ENCODE measurements at places on chromosomes 3 and 15.

- peak; percentile 35 for DNase-seq
Measured at GRCh38 chr3:46959161-46959511, 17.4 kb downstream of the CCDC12 start.

DNA sequence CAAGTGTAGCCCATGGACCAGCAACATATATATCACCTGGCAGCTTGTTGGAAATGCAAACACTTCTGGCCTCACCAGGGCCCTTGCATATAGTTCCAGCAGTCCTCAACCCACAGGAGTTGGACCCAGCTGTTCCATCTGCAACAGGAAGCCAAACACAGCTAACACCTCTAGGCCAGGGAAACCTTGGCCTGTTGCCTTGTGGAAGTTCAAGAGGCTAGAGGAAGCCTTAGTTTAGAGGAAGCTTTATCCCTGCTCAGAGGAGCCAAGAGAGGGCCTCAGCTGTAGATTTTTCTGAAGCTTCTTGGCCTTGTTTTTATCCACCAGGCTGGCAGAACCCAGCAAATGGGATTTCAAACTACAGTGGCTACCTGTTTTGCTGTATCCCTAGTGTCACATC is 11.4 kb downstream of the FHIT start:
- no peak for DNase-seq

- DNase-seq, result no peak
Measured at GRCh38 chr3:74055061-74055460, 430.3 kb upstream of the PDZRN3 start.

GRCh38 chr15:45185069-45185779 is 2.5 kb downstream of the SHF start:
- DNase-seq, result no peak

DNA sequence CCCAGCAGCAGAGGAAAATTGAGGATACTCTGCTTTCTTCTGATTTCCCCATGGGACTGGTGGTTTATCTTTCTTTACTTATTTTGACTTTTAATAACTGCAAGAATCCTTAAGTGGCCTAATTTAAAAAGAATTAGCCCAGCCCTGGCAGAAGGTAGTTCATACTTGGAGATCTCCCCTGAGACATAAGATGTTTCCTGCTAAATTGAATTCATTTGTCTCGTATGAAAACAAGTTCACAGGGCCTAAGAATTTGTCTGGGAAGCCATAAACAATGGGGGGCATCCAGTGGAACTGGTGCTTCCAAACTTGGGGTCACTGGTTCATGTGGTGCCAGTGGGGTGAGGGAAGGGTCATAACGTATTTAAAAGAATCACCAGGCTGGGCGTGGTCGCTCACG is 283.1 kb upstream of the RASGRP1 start:
- DNase-seq, result no peak

GRCh38 chr3:185631508-185632206 is 45.6 kb downstream of the SENP2 start:
- no peak for DNase-seq

Data from CD4-positive, alpha-beta T cell treated with Interleukin-4 for 1 hour (primary cell).